Activated T-helper 1 cell treated with anti-CD3 and anti-CD28 coated beads, Interleukin-12 subunit alpha, Interleukin-12 subunit beta, Interleukin-2, Interleukin-4 antibody, amounts not matched to agents 30 ng/mL and 10 ng/mL and 1 ng/mL, durations not matched to agents 14 hours and 24 hours and 36 hours (primary cell): ENCODE measurements at places on chromosomes 1 and 21. TPM values are rescaled to one million over a fixed set of nuclear protein-coding genes. Genes with fewer than 3 reads are reported as not detected.

DNA sequence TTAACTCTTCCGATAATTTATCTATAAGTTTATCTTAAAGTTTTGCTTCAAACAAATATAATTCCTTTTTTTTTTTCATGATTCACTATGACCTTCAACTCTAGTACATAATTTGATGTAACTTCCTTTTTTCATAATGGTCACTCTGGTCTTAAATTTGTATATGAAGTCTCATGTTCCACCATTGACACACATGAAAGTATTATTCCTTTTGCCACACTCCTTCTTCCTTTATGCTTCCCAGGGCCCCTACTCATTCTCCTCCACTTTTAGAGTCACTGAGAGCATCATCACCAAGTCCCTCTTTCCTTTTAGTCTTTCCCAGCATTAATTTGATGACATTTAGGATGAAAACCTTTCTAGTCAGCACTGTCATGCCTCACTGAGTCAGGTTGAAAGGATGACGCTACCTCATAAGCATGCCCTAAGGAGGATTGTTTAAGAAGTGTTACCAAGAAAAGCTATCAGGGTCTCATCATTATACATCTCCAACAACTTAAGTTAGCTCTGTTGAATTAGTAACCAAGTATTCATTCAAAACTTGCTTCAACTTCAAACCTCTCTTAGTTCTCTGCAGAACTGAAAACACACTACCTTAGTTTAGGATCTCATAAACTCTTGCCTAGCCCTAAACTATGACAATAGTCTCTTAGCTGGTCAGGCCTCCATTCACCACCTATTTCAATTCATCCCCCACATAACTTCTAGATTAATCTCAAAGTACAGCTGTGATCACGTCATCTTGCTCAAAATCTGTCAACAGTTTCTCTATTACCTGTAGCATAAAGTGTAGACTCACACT lies 14.5 kb downstream of the AUNIP start:
- no peaks in the 10 kb centered on the region for H3K27me3 ChIP-seq
- H3K36me3 ChIP-seq, result peaks cover 5% of the 10 kb centered on the region

GRCh38 chr1:115874904-115875303 lies 34.0 kb upstream of the NHLH2 start:
- H3K4me3 ChIP-seq, result no peak overlapping the region
- H3K36me3 ChIP-seq, result no peaks in the 10 kb centered on the region
- no peak overlapping the region for H3K27ac ChIP-seq
- H3K27me3 ChIP-seq, result peaks cover 1% of the 10 kb centered on the region
- DNase-seq, result no peak

DNA sequence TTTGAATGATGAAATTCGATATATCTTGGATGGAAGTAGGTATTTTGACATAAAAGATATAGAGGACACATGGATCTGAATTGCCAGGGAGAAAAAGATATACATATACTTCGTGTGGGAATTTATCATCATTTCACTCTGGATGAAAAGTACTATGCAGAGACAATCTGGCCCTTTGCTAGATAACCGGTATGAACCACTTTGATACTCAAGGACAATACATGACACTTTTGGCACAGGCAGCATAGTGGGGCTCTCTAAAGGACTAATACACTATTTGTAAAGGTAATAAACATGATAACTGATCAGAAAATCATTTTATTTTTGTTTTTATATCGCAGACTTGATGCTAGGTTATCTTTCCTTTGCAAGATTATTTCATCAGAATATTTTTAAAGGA lies 24.2 kb downstream of the JAK1 start:
- no peaks in the 10 kb centered on the region for H3K27me3 ChIP-seq
- no peak overlapping the region for H3K27ac ChIP-seq
- peaks cover 7% of the 10 kb centered on the region for H3K36me3 ChIP-seq
- H3K4me3 ChIP-seq, result no peak overlapping the region

CHI3L2 gene
- total RNA-seq, result 2.8 and 4.0 TPM in 2 replicates

LEFTY1 gene
- total RNA-seq, result 0.12 TPM in 1 of 2 replicates, not detected in the other
